Activated naive CD4-positive, alpha-beta T cell treated with anti-CD3 and anti-CD28 coated beads for 36 hours (primary cell): ENCODE measurements at places on chromosomes 6 and 20. TPM values are rescaled to one million over a fixed set of nuclear protein-coding genes. Genes with fewer than 3 reads are reported as not detected.

DNA sequence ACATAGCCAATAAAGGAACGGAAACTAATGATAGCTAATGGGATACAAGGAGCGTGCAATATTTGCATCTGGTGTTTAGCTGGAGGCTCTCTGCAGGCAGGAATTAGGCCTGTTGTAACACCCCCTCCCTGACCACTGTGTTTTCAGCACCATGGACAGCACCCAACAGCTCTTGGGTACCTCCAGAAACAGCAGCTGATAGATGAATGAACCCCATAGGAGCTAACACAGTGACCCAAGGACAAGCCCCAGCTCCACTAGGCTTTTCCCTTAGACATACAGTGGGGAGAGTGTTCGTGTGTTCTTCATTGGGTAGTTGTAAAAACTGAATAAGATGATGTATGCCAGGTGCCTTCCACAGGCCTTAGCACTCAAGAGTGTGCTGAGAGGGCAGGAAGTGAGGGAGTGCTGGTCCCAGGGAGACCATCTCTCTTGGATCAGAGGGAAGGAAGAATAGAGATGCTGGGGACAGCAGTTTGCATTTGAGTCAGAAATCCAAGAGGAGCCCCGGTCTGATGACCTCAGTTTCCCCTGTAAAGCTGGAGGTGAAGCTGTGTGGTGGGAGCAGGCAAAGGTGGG, 161.3 kb downstream of the PHACTR3 start:
- DNase-seq: peak; percentile 49

DNA sequence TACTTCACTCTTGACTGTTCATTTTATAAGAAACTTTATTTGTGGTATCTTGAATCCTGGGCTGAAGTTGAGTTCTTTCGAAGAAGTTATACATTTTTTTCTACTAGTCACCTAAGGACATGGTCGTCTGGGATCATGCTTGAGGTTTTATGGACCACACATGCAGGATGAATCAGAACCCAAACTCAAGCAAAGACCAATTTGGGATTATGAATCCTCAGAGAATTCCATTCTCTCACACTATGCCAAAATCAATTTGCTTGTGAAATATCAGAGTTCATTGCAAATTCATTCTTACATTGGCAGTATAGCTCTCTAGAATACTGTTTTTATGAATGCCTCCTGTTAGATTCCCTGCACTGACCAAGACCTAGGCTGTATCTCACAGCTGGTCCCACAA, 114.3 kb upstream of the HDAC2 start:
- no peak for DNase-seq

- no peak for DNase-seq
These were observed 53.0 kb downstream of the SMOC2 start for GRCh38 chr6:168493976-168494375.

GRCh38 chr20:55390791-55391190, 614.5 kb downstream of the CBLN4 start:
- DNase-seq: no peak

GRCh38 chr20:41329435-41330342, 10.9 kb upstream of the LPIN3 start:
- DNase-seq: peak; percentile 82

GRCh38 chr6:151811081-151811480, 3.6 kb downstream of the ESR1 start:
- DNase-seq: no peak

GRCh38 chr20:61340157-61340556, 88.1 kb downstream of the CDH4 start:
- no peak for DNase-seq

DNA sequence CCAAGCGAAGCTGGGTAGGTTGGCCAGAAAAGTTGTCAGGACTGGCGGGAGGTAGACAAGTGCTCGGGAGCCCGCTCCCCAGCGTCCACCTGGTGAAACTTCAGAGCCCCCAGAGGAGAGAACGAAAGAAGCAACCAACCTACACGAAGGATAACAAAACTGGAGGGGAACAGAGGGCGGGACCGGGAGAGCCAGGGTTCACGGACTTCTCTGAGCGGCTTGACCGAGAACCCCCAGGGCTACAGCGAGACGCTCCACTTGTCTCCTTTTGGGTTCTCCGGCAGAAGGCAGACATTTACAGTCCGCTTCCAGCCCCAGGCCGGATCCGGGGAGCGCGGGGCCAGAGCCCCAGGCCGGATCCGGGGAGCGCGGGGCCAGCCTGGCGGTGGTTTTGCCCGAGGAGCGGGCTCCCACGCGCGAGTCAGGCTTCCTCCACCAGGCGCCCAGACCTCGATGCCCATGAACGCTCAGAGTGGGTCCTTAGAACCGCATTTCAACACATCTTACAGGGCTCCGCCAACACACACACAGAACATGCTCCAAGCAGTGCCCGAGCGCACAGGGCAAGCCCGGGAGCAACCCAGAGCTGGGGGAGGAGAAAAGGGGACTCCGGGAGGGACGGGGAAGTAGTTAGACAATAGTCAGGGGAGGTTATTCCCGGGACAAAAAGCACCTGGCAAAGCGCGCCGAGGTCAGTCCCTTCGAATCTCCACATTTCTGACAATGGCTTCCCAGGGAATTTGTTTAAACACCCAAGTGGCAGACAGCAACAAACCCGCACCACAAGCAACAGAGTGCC, 1.1 kb downstream of the PTPRK start:
- DNase-seq: peak; percentile 37

GRCh38 chr20:24590178-24590982, 121.0 kb downstream of the SYNDIG1 start:
- DNase-seq: no peak

GRCh38 chr6:35259948-35260590, 534 bp downstream of the ZNF76 start:
- peak; percentile 77 for DNase-seq

The DPPA5 gene
- not detected for total RNA-seq

The SNAP25 gene
- total RNA-seq: not detected

The BTNL2 gene
- not detected for total RNA-seq
